RPMI7951 (cell line): ENCODE measurements at places on chromosomes 12 and 14. TPM values are rescaled to one million over a fixed set of nuclear protein-coding genes. Genes with fewer than 3 reads are reported as not detected.

The AICDA gene
- total RNA-seq, result not detected in 2 replicates

The HSP90AA1 gene
- 282 and 315 TPM in 2 replicates for total RNA-seq

The DCAF4 gene
- 12.7 and 22.6 TPM in 2 replicates for total RNA-seq

- DNase-seq, result no peak
Measured at GRCh38 chr12:52531566-52532300, 11.5 kb upstream of the KRT5 start.

GRCh38 chr12:89774645-89775044, 66.0 kb upstream of the ATP2B1 start:
- no peak for DNase-seq

GRCh38 chr12:130130346-130130745, 31.9 kb upstream of the FZD10 start:
- no peak for DNase-seq

- no peak for DNase-seq
Measured at GRCh38 chr14:23243066-23243465, 5.3 kb downstream of the RNF212B start.

- DNase-seq, result no peak
Measured at GRCh38 chr14:61484826-61485584, 163.6 kb downstream of the PRKCH start.

GRCh38 chr12:76997011-76997780, 68.2 kb downstream of the E2F7 start:
- DNase-seq, result no peak

- no peak for DNase-seq
Measured at GRCh38 chr12:2483713-2484112, 311.1 kb upstream of the FKBP4 start.

DNA sequence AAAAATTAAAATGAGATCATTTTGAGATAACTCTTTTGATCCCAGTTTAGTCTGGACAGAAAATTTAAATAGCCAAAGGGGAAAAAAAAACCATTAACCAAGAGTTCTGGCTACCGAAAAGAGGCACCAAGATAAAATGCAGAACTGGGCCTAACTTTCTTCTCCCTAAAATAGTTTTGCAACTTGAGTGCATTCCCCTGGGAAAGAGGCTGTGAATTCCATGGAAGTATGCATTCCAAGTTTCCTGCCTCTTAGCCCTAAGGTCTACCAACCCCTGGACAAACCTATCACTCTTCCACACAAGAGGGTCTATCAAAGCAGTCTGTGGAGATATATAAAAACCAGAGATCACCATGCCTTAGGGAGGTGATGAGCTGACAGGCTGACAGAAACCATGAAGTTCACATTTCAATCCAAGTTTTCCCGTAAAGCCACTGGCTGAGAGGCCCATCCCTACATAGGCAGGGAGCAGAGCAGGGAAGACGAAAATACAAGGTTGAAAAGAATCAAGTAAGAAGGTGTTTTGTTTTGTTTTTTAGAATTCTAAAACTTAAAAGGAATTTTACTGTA, 33.8 kb downstream of the DCP1B start:
- DNase-seq, result no peak
